Fibroblast of upper back skin (primary cell): ENCODE measurements at places on chromosomes 6 and 20.

- DNase-seq: no peak
These were observed 39.4 kb downstream of the MAP7 start for GRCh38 chr6:136510782-136511181.

DNA sequence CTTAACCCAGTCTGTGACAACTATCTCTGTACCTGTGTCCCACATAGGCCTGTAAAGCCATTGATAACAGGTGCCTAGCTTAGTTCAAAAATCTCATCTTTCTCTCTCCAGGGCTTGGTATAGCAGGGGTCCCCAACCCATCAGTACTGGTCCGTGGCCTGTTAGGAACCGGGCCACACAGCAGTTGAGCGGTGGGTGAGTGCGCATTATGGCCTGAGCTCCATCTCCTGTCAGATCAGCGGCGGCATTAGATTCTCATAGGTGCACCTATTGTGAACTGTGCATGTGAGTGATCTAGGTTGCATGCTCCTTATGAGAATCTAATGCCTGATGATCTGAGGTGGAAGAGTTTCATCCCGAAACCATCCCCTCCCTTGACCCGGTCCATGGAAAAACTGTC lies 3.4 kb downstream of the LYRM4 start:
- no peak for DNase-seq

GRCh38 chr20:14764511-14765369 lies 427.3 kb upstream of the FLRT3 start:
- no peak for DNase-seq

DNA sequence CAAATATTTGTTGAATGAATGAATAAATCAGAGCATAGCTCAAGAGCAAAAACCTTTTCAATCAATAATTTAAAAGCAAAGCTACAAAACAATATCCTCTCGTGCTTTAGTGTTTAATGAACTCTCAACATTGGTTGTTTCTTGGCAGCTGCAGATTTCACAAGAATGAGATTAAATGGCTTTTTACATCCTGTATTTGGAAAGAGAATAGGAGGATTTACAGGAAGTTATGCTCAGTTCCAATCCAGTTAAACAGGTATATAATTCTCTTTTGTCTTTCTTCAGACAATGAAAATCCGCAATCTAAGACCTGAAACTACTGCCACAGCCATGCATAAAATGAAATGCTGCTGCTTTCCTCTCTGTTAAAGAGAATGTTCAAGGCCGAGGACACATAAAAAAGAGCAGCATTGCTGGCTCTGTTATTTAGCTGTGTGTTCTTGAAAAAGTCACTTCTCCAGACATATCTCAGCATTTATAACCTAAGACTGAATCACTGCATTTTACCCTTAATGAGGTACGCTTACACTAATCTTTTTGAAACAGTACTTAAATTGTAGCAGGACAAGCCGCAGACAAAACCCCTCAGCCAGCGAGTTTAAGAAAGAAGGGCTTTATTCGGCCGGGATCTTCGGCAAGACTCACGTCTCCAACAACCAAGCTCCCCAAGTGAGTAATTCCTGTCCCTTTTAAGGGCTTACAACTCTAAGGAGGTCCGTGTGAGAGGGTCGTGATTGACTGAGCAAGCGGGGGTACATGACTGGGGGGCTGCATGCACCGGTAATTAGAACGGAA lies 3.6 kb downstream of the C6orf52 start:
- DNase-seq: no peak

DNA sequence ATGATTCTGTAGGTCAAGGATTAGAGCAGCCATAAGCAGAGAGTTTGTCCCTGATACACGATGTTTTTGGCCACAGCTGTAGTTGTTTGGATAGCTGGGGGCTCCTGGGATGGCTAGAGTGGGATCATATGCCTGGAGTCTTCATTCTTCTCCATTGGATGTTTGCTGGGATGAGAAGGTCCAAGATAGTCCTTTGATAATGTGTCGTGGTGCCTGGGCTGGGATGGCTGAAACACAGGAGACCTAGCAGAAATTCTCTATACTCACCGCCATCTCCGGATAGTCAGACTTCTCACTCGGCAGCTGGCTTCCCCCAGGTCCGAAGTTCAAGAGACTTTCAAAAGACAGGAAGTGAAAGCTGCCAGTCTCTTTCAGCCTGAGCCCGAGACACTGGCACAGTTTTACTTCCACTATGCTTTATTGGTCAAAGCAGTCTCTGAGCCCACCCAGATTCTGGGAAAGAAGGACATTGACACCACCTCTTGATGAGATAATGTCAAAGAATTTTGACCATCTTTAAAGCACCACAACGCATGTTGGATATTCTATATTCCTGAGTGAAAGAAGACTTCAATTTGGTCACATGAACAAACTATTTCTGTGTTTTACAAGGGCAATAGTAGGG lies 16.0 kb downstream of the MARCKS start:
- DNase-seq: no peak

DNA sequence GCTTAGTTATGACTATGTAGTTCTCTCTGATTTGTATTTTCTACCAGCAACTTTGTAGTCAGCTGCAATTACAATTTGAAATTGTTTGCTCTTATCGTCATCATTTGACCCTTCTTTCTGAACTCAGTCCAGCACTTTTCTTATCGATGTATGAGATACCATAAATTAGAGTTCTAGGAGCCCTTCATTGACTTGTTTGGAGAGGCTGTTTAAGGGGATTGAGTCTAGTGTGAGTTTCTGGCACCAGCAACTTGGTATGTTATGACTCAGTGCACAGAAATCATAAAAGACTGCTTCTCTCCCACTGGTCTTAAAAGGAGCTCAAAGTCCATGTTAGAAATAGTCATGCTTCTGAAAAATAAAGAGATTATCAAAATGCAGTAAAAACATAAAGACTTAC lies 190.3 kb downstream of the TENT5A start:
- peak; percentile 84 for DNase-seq

GRCh38 chr6:95431637-95432228 lies 145.6 kb upstream of the MANEA start:
- peak; percentile 28 for DNase-seq

DNA sequence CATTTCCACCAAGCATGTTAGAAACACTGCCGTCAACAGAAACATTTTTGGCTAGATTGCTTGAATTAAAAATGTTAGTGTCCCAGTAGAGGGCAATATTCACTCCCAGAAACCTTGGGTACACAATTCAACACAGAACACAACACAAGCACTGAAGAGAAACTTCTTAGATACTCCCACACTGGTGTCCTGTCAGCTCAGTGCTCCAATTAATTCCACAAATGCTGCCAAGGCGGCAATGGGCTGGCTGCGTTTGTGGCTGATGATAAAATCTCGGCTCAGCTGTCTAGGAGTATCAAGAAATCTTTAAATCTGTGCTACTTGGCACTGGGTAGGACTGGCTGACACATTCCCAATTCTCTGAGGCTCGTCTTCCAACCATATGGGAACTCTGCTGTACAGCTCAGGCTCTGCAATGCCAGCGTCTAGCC lies 39.3 kb downstream of the BEND3 start:
- peak; percentile 10 for DNase-seq

- DNase-seq: no peak
These were observed 105.5 kb downstream of the IPCEF1 start for GRCh38 chr6:154251116-154251515.

- DNase-seq: no peak
These were observed 27.7 kb upstream of the PTPN1 start for GRCh38 chr20:50482396-50482981.

DNA sequence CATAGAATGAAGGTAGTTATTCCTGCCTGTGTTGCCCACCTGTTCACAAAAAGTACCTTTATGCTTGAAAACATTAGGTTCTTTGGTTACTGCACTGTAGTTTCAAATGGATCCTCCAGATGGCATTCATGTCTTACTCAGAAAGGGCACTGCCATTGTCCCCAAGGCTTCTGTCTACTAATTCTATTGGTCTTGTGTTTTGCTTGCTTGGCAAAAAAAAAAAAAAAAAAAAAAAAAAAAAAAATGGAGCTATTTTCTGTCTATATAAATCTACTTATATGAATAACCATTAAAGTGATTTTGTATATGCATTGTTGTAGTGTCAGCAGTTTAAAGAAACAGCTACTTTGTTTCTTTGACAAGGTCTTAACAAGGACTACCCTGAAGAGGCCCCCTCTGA lies 12.7 kb upstream of the EFHC1 start:
- DNase-seq: peak; percentile 57

DNA sequence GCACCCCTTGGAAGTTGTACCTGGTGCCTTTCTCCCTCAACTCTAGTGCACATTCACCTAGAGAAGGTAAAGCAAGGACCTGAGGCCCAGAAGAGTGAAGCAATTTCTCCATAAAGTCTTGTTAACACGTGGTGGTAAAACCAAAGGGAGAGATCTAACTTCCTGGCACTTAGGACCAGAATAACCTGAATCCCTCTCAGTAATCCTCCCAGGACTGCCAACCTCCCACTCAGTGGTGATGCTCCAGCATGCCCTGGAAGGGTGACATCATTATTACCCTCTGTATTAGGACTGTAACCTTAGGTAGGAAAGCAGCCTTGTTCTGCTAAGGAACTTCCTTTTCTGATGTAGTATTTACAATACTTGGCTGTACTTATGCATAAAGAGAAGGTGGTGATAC lies 330.6 kb upstream of the MARCKS start:
- DNase-seq: no peak

GRCh38 chr6:127186889-127187288 lies 68.4 kb downstream of the RSPO3 start:
- no peak for DNase-seq
